ENCODE measurements at places on chromosomes 13 and 19.

DNA sequence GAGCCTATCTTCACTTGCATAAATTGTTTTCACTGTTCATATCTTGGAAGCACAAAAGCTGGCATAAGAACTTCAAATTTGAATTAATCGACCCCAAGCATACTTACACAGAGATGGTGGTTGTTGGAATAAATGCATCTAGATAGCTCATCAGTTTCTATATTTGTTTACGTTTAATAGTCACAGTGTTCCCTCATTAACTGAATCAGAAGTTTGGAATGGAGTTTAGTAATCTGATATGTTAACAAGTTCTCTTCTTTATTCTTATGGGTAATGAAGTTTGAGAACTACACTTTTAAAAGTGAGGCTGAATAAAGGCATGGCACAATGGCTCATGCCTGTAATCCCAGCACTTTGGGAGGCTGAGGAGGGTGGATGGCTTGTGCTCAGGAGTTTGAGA is 886.7 kb upstream of the PCDH20 start:
- no peak for DNase-seq

DNA sequence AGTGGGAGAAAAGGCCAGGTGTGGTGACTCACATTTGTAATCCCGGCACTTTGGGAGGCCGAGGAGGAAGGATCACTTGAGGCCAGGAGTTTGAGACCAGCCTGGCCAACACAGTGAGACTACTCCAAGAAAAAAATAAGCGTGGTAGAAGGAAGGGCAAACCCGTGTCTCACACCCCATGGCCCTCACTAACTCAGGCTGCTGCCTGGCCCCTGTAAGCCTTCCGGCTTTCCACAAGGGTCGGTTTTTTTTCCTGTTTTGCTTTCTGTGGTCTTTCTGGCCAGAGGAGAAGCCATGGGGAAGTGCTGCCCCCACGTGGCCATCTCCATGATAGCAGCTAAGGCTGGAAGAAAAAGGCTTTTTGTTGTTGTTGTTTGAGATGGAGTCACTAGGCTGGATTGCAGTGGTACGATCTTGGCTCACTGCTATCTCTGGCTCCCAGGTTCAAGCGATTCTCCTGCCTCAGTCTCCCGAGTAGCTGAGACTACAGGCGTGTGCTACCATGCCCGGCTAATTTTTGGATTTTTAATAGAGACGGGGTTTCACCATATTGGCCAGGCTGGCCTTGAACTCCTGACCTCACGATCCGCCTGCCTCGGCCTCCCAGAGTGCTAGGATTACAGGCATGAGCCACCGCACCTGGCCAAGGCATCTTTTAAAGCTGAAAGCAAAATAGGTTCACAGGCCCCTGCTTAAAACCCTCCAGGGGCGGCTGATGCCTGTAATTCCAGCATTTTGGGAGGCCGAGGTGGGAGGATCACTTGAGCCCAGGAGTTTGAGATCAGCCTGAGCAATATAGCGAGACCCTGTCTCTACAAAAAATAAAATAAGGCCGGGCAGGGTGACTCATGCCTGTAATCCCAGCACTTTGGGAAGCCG is 7.5 kb upstream of the ARHGEF18 start:
- DNase-seq = peak; percentile 81

DNA sequence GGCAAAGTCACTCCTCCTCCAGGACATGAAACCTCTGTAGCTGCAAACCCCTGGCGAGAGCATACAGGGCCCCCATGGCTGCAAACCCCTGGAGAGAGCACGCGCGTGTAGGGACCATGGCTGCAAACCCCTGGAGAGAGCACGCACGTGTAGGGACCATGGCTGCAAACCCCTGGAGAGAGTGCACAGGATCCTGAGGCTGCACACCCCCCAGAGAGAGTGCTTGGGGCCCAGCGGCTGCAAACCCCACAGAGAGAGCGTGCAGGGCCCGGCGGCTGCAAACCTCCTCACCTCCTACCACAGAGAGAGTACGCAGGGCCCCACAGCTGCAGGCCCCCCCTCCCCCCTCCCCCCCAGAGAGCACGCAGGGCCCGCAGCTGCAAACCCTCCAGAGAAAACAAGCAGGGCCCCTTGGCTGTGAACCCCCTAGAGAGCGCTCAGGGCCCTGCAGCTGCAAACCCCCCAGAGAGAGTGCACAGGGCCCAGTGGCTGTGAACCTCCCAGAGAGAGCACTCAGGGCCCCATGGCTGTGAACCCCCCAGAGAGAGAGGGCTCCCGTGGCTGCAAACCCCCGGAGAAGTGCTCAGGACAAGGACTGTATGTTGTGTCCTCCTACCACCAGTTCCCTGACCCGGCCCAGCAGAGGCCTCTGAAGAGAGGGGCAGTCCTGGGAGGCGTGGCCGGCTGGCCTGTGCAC is 7.3 kb downstream of the ADPRHL1 start:
- DNase-seq = no peak

- no peak for DNase-seq
Observed at GRCh38 chr19:35939307-35940077, 3.3 kb downstream of the LRFN3 start.

GRCh38 chr13:22196777-22197176 is 525.9 kb downstream of the FGF9 start:
- no peak for DNase-seq

DNA sequence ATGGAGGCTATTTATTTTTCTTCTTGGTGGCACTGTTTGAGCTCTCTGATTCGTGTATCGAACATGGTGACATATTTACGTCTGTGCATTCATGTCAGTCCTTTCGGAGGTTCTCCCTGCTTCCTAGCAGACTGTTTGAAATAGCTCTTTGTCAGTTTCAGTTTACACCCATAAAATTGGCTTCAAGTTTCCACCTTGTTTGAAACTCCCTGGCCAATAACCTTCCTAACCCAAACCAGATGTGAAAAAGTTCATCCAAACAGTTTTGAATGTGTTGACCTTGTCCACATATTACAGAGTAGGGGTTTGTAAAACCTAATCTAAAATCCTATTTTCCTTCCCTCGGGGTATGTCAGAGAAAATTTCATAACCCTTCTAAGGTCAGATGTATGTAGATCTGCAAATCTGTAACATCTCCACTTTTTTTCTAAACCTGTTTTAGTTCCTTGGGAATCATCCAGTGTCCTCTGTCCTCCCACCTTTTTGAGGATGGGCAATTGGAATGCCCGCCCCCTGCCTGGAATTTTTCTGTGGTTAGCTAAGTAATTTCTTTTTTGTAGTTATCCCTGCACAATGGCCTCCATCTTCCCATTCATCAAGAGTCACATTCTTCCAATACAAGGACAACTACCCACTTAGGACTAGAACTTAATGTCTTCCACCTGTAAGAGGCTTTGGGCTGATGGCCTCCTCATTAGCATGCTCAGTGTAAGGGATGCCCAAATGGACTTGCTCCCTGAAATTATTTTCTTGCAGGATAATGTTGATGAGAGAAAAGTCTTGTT is 499.8 kb downstream of the GPC6 start:
- no peak for DNase-seq

DNA sequence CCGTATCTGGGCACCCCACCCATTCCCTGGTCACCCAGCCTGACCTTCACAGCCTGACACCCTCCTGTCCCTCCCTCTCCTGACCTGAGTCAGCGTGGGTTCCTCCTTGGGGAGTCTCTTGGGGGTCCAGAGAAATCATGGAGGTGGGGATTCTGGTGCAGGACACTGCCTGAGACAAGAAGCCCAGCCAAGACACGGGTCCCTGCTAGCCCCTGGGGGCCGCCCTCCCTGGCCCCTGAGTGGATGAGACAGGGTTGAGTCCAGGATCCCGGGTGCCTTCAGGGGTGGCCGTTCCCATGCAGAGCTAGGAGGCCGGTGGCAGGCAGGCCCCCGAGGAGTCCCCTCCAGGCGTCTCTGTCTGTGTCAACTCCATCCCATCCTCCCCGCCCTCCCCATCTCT is 1.6 kb downstream of the MAP2K7 start:
- DNase-seq = no peak

- no peak for DNase-seq
Observed at GRCh38 chr19:50435627-50436026, 2.9 kb downstream of the MYBPC2 start.

GRCh38 chr19:15124572-15125231 is 17.5 kb downstream of the SYDE1 start:
- no peak for DNase-seq

GRCh38 chr13:78137404-78138142 is 218.9 kb upstream of the EDNRB start:
- DNase-seq = peak; percentile 80

DNA sequence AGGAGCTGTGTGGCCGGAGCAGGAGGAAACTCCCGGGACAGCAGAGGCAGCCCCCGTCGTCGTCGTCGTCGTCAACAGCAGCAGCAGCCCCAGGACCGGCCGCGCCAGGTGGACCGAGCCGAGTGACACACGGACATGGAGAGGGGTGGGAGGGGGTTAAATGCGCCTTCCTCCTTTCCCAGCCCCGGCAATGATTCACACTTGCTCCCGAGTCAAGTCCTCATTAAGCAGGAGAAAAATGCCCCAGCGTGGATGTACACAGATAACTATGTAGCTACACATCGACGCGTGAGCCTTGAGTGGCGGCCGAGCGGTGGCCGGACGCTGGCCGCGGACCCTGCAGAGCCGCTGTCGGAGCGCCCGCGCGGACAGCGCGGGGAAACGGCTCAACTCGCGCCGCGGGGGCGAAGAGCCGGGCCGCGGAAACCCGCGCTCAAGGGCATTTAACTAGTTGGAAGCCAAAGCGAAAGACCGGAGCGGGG is 645 bp downstream of the UBL3 start:
- no peak for DNase-seq

Data from Kasumi-1 (cell line).